ENCODE measurements at places on chromosomes 5 and 9. TPM values are rescaled to one million over a fixed set of nuclear protein-coding genes. Genes with fewer than 3 reads are reported as not detected.

Gene C9
- total RNA-seq, result not detected

Gene SHC3
- 0.96 TPM for total RNA-seq

DNA sequence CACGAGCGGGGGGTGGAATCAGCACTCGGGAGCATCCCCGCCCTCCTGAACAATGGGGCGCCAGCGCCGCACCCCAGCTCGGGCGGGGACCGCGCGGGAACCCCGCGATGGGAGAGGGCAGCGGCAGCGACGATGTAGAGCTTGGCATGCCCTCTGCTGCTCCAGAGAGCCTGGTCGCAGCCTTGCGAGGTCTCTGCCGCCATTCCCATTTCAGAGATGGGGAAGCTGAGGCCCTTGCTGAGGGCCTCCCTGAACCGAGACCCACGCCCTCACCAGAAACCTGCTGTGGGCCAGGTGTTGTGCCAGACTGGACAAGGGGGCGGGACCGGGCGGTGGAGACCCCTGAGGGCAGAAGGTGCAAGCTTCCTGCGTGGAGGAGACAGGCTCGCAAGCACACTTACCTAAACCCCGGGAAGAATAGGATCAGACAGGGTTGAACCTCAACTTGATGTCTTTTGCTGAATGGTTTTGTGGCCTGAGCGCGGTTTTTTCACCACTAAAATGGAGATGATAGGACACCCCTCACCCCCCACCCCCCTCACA, 647 bp upstream of the MEGF9 start:
- DNase-seq, result no peak

DNA sequence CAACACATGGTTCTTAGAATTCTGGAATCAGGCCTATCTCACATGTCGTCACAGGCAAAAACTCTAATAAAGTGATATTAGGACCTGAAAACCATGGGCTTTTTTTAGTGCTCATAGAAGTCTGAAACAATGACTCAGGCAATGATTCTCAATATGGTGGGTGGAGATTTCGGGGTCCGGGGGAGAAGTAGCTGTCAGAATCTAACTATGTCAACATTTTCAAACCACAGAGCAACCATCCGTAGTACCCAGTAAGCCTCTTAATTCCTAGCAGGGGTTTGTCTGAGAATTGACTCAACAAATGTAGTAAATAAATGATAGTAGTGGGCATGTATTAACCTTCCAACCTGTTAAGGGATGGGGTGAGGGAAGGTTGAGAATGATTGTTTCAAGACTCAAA, 2.6 kb downstream of the AMACR start:
- DNase-seq, result no peak

GRCh38 chr5:10768328-10768899, 7.4 kb upstream of the DAP start:
- no peak for DNase-seq

- DNase-seq, result no peak
Measured at GRCh38 chr9:90600029-90600428, 42.6 kb downstream of the DIRAS2 start.

DNA sequence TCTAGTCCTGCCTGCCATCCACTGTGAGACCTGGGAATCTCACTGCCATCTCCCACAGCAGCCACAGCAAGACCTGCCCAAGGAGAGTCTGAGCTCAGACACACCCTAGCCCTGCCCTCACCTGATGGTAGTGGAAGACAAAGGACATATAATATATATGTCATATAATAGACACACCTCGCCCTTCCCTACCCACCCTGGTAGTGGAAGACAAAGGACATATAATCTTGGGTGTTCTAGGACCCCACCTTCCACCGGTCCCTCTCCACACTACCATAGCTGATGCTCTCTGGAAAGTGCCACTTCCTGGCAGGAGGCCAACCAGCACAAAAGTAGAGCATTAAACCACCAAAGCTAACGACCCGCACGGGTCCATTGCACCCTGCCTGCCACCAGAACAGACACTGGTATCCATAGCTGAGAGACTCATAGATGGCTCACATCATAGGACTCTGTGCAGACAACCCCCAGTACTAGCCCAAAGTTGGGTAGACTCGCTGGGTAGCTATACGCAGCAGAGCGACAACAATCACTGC, 545.6 kb downstream of the CAAP1 start:
- no peak for DNase-seq

DNA sequence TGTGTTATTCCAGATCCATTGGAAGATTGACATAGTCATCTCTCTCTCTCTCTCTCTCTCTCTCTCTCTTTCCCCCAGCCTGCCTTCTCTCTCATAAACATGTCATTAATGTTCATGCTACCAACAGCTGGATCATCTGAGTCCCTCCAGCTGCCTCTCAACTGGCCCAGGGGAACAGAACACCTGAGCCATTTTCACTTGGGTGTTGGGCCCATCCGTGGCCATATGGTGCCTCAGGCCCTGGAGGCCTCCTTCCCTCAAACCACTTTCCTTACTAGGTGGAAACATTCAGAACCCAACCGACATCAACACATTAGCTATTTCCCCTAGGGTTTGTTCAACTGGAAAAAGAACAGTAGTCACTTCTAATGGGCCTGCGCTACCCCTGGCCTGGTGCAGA, 196.2 kb downstream of the FRMD3 start:
- DNase-seq, result no peak
